ENCODE measurements at places on chromosomes 7 and 10. TPM values are rescaled to one million over a fixed set of nuclear protein-coding genes. Genes with fewer than 3 reads are reported as not detected.

Gene AKR1D1
- total RNA-seq: not detected

Gene PARP12
- total RNA-seq: 14.0 TPM

Gene ZPBP
- total RNA-seq: not detected

Gene CYP2E1
- total RNA-seq: 0.82 TPM

Gene SLC39A12
- total RNA-seq: not detected

Gene FRMPD2
- not detected for total RNA-seq

DNA sequence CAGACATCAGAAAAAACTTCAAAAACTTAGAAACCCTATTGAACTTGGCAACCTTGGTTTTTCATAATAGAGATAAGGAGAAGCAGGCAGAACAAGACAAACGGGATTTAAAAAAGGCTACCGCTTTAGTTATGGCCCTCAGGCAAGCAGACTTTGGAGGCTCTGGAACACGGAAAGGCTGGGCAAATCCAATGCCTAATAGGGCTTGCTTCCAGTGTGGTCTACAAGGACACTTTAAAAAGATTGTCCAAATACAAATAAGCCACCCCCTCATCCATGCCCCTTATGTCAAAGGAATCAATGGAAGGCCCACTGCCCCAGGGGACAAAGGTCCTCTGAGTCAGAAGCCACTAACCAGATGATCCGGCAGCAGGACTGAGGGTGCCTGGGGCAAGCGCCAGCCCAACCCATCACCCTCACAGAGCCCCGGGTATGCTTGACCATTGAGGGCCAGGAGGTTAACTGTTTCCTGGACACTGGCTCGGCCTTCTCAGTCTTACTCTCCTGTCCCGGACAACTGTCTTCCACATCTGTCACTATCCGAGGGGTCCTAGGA is 115.3 kb downstream of the NRCAM start:
- DNase-seq: no peak

- no peak for DNase-seq
Observed at GRCh38 chr10:130254243-130254642, 118.1 kb downstream of the GLRX3 start.

- DNase-seq: peak; percentile 81
Observed at GRCh38 chr7:44678101-44678470, 70.6 kb upstream of the ZMIZ2 start.

GRCh38 chr7:131604841-131605279 is 48.4 kb upstream of the PODXL start:
- DNase-seq: peak; percentile 30

- DNase-seq: no peak
Observed at GRCh38 chr10:35971397-35971796, 329.3 kb upstream of the FZD8 start.

DNA sequence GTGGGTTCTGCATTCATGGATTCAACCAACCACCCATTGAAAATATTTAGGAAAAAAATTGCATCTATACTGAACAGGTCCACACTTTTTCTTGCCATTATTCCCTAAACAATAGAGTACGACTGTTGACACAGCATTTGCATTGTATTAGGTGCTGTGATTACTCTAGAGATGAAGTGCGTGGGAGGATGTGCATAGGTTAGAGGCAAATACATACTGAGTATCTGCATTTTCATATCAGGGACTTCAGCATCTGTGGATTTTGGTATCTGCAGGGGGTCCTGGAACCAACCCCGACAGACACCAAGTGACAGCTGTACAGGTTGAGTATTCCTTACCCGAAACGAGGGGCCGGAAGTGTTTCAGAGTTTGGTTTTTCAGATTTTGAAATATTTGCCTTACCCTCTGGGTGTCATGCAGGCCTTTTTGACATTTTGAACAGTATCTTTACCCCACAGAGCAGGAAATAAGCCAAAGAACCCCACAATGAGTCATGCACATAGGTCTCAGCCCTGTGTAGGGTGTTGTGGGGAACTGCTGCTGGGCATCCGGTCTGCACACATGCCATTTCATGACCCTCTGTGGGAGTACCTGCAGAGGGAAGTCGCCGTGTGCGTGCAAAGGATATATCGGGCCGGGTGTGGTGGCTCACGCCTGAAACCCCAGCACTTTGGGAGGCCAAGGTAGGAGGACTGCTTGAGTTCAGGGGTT is 14.5 kb downstream of the NUDT5 start:
- DNase-seq: no peak

- no peak for DNase-seq
Observed at GRCh38 chr7:78407031-78407430, 608.5 kb downstream of the PHTF2 start.

DNA sequence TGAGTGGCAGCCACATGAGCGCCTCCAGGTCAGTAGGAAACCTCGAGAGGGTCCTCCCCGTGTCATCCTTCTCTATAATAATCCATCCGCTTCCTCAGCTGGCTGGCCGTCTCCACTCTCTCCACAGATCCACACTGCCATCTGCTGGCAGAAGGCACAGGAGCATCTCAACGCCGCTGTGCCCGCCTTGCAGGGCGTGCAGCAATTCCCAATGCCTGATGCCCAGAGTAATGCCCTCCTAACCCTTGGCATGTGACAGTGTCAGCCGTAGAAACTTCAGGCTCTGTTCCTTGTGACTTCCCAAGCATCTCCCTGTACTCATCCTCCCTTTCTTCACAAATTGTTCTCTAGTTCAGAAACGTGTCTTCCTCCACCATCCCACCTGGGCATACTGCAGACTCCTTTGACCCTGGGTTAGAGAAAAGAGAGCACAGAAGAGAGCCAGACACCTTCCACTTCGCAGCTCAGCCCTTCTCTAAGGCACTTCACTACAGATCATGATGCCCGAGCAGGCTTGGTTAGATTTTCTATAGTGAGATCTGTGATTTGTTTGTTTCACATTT is 70.8 kb downstream of the XPNPEP1 start:
- DNase-seq: peak; percentile 72

DNA sequence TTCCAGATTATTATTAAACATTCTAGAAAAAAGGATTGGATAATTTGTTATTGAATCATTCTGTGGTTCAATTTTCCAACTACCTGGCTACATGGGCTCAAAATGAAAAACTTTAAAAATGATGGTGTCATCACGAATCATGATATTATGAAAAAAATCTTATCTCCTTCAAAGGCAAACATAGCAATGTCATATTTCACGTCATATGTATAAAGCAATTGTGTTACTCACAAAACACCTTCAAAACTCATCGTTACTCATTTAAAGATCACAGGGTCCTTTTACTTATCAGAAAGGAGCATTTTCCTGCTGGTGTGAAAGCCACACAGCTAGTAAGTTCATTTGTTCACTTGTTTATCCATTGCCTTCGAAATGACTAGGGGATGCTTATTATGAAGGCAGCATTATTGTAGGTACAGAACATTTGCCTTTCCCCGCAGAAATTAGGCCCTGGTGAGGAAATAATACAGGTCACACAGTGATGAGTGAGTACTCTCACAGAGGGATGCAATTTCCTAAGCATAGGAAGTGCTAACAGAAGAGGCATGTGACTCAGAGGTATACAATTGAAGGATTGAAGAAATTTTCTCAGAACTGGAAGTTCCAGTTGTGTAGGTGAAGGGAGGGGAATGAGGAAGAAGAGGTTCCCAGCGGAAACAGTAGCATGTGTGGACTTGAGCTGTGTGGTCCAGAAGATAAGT is 478.7 kb downstream of the INHBA start:
- DNase-seq: peak; percentile 32

DNA sequence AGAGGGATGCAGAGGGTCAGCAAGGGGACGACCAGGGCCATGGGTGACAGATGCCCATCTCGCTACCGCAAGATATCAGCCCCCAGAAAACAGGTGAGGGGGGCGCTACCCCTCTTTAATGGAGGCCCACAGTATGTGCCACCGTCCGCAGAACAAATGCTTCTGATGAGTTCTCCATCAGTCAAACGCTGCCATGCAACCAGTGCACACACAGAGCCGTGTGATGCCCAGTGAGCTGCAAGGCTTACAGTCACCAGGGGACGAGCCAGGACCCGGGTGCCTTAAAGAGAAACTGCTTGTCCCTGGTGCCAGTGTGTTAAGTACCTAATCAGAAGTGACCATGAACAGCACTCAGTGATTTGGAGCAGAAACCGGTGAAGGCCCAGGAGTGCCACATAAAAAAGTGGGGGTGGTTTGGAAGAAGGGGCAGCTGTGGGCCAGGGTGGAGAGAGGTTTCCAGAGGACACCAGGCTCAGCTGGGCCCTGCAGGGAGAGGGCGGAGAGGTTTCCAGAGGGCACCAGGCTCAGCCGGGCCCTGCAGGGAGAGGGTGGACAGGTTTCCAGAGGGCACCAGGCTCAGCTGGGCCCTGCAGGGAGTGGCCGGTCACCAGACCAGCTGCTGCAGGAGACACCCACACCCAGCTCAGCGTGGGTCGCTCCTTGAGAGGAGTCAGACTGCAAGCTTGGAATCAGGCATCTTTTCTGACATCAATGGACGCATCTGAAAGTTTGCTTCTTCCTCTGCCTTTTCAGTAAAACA is 50.9 kb downstream of the TCERG1L start:
- no peak for DNase-seq

DNA sequence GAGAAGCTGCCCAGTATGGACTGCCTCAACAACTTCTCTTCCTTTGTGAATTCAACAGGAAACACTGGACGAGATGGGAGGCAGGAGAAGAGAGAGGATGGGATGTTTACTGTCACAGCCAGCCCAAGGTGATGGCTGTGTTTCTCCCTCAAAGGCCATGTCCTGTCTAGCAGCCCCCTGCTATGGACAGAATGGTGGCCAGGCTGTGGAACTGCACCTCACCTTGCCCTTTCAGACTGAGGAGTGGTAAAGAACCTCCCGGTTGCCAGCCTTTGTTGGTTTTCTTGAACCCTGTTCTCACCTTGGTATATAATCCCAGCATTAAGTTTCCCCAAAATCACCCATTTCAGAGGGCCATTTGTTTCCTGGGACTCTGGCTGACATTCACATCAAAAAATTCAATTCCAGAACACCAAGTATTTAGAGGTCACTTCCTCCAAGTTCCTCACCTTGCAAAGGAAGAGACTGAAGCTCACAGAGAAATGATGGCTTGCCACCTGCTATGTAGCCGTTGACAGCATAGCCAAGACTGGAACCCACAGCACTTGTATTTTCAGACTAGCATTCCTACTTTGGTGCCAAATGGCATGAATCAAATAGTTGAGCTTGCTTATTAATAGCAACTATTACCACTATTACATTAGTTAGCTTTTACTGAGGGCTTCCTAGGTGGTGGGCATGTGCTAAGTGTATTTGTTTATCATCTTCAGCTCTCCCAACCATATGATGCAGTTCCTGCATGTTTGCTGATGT is 224.0 kb upstream of the GRB10 start:
- no peak for DNase-seq

GRCh38 chr10:14665865-14666857 is 108.5 kb downstream of the FAM107B start:
- DNase-seq: no peak

DNA sequence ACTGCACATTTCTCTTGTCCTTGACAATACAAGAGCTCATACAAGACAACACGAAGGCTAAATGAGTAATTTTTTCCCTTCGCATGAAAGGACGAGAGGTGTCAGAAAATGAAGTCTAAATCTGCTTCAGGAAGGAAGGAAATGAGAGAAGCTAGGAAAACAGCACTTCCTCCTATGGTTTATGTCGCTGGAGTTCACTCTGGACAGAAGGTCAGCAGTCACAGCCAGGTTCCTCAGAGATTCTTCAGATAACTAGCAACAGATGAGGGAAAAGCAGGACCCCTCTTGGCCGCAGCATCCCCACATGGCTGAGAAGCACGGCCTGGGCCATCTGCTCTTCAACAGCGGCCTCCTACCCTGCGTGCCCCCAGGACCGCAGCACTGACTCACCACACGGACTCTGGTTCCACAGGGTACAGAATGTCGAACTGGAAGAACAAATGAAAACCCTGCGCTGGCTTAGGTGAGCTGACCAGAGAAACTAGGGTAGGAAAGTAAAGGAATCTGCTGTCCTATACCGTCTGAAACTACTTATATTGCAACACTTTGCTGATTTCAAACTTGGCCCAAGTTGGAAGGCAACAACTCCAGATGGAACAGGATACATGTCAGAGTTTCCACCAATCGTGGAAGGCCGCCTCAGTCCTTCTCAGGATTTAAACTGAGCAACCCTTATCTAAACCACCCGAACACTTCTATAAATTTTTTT is 26.3 kb downstream of the DNMBP start:
- DNase-seq: peak; percentile 94

DNA sequence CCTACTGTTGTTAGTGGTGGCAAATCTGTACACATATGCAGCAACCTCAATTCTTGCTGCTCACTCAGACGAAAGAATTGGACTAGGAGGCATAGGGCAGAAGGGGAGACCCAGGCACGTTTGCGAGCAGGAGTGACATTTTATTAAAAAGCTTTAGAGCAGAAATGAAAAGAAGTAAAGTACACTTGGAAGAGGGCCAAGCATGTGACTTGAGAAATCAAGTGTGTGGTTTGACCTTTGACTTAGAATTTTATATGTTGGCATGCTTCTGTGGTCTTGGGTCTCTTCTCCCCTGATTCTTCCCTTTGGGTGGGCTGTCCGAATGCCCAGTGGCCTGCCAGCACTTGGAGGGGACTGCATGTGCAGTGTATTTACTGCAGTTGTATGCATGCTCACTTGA is 205.5 kb upstream of the SEMA3D start:
- no peak for DNase-seq

DNA sequence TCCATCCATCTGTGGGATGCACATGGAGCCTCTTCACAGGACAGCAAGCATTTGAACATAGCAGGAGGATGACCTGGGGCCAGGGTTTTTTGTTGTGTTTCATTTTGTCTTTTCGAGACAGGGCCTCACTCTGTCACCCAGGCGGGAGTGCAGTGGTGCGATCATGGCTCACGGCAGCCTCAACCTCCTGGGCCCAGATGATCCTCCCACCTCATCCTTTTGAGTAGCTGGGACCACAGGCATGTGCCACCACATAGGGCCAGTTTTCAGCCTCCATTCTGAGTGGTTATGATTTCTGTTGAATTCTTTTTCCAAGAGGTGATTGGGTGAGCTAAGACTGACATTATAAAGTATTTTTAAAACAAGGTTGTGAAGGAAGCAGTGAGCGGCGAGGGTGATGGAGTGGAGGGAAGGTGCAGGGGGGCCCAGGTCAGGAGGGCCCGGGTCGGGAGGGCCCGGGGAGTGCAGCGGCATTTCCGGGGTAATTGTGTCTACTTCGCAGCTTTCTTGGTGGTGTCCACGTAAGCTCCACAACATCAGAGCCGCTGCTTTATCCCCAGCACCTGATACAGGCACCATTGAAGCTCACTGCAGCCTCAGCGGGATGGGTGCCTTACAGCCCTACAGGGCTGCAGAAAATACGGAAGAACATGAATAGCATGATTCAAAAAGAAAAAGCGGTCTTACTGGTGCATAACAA is 12.0 kb upstream of the LARP4B start:
- DNase-seq: no peak

GRCh38 chr10:110782616-110783015 is 89.1 kb upstream of the PDCD4 start:
- no peak for DNase-seq

GRCh38 chr7:142455392-142455791 is 197.5 kb upstream of the PRSS58 start:
- DNase-seq: no peak

GRCh38 chr7:16028636-16029035 is 342.2 kb upstream of the MEOX2 start:
- no peak for DNase-seq
